ENCODE measurements at places on chromosomes 12 and 14.

DNA sequence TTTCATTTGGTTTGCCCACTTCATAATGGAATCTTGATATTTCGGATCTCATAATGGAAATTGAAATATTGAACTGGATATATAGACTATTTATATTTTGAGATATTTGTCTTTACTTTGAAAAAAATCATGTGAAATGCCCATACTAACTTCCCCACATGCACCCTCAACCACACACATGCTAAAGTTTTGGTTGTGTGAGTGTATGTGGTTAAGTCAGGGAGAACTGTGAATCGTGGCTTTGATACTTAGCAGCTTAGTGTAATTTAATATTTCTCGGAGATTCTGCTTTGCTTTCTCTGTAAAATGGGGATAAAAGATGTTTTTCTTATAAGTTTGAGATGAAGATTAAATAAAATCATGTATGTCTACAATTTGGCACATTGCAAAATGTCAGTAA, 162.1 kb downstream of the OTOGL start:
- no peak for DNase-seq

DNA sequence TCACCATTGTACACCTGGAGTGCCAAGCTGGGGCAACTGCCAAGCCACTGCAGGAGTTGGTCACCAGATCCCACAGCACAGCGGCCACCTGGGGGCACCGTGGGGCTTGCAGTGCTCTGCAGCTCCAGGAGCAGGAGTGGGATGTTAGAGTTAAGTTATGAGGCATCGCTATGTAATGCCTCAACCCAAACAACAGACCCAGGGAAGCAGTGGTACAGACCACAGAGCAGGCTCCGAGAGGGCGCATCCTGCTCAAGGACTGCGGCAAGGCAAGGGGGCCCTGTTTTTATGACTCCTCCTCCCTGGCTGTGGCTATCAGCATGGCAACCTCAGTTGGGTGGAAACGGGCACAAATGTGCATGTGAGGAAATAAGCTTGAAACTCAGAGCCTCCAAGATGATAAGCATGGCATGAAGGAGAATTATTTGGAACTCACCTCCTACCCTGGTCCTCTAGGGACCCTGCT, 63.1 kb downstream of the ARL6IP4 start:
- peak; percentile 61 for DNase-seq

DNA sequence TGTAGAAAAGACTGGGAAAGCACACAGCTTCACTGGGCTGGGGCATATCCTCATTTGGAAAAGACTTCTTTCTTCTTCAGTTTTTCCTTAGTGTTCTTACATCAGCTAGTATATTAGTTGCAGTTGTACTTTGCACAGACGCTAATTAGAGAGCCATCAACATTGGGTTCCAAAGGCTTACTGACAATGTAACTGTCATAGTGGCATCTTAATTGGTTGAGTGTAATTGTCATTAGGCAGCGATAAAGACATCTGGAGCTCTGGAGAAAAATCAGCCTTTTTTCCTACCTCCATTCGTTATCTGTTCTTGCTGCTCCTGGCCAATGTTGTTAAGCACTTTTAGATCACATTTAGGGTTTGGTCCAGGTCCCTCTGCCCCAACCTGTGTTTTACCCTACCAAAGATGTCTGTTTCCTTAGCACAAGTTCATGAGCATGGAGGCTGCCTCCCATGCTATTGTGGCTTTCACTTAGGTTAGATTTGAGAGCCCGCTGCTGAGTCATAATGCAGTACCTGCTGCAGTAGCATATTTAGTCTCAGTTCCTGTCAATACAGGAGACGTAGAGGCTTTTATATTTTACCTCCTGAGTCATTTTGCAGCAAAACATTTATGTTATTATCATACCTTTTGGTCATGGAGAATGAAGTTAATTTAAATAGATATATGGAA, 49.2 kb downstream of the FBXW8 start:
- DNase-seq = no peak

- DNase-seq = no peak
Observed at GRCh38 chr12:119259484-119259883, 75.0 kb upstream of the CCDC60 start.

DNA sequence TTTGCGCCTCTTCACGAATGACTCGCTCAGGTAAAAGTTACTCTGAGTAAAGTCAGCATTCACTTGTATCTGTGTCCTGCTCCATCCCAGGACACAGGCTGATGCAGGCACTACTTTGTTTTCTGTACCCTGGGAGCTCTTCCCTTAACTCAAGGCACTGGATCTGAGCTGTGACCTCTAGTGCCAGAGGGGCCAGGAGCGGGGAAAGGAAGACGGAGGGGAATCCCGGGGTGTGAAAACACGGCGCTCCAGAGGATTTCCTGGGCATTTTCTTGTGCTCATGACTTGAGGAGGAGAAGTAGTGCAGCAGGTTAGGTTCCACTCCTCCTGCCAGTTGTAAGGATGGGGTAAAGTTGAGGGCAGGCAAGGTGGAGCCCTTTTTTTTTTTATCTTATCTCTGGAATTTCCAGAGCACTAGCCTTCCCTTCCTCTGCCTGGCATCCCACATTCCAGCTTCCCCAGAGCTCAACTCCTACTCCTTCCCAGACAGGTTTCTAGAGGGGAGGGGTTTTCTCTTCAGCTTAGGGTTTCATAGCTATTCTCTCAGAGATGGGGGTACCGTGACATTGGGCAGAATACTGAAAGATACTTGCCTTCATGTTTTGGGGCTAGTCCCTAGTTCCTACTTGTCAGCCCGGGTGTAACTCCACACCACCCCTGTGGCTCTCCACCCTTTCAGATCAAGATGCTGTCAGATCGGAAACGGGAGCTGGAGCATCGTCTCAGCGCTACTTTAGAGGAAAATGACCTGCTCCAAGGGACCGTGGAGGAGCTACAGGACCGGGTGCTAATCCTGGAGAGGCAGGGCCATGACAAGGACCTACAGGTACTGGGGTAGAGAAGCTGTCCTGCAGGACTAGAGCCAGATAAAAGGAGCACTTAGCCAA, 52.3 kb downstream of the RAB35 start:
- no peak for DNase-seq

DNA sequence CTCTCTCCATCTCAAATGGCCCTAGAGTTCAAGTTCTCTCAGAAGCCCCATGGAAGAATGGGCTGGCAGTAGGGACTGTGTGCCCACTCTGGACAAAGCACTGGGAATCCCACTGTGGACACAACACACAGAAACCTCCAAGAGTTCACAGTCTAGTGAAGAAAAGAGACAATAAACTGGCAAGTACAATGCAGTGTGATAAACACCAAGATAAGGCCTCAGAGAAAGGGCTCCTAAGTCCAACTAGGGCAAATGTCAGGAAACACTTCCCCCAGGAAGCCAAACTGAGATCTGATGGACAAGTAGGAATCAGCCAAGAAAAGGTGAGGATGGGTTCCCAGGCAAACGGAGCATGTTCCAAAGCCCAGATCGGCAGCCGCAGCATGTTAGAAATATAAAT, 5.4 kb downstream of the VSIG10 start:
- DNase-seq = no peak

- no peak for DNase-seq
Observed at GRCh38 chr12:119296535-119296934, 38.0 kb upstream of the CCDC60 start.

GRCh38 chr12:121918679-121919038, 267 bp downstream of the CFAP251 start:
- no peak for DNase-seq

GRCh38 chr12:91606662-91607377, 424.2 kb upstream of the DCN start:
- no peak for DNase-seq

DNA sequence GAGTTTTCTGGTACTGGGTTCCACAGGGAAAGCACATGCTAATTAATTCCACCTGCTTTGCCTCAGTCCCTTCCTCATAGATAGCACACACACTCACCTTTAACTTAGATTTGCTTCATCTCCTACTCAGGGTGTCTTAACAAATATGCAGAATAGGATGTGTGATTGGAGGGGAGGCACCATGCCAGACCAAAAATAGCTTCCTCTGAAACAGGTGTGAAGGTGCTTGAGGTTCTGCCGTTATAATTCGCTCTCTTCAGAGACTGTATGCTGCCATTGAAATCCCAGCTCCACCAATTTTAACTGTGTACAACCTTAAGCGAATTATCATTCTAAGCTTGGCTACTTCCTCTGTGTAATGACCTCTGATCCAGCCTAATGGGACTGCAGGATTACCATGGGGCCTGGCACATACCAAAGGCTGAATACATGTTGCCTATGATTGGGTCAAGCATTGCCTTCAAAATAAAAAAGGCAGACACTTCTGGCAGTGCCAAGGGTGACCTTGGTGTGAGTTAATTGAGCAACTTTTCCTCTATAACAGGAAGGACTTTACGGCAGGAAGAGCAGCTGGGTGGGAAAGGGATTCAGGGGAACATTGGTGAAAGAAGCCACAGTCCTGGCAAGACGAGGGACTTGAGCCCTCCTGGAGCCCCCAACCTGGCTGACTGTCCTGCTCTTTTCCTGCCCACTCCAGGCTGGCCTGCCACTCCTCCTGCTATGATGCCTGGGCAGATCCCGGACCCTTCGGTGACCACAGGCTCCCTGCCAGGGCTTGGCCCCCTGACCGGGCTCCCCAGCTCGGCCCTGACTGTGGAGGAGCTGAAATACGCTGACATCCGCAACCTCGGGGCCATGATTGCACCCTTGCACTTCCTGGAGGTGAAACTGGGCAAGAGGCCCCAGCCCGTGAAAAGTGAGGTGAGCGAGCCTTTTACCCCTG, 9.7 kb downstream of the JDP2 start:
- no peak for DNase-seq

DNA sequence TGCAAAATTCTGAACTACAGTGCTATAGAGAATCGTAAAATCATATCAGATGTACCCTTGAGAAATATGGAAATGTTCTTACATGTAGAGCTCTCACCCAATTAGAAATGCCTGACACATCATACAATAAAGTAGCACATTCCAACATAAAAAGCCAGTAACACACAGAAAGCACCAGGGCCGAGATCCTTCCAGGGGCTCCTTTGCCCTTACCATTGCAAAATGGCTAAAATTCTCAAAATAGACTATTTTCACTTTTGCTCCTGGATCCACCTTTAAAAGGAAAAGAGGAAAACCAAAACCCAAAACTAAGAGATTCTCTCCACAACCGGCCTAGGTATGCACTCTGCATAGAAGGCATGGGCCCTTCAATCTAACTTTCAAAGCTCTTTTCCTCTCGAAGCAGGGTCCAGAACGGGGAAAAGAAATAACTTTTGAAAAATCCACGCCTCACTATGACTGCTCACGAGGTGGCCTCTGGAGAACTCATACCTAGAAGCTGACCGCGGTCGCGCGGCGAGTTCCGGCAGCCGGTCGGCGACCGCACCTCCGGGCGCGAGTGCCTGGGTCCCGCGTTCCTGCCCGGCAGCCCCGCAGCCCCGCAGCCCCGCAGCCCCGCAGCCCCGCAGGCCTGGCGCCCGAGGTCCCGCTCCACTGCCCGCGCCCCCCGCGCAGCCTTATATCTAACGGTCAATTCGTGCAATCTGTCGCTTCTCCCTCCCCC, 2.7 kb downstream of the OTX2 start:
- no peak for DNase-seq

GRCh38 chr14:100448376-100448775, 125.2 kb downstream of the SLC25A47 start:
- DNase-seq = no peak
